ENCODE measurements at places on chromosomes 3 and 15.

GRCh38 chr3:27025718-27026117 is 343.5 kb downstream of the NEK10 start:
- no peak for DNase-seq

- DNase-seq, result no peak
Measured at GRCh38 chr3:194931347-194931746, 245.7 kb downstream of the FAM43A start.

- no peak for DNase-seq
Measured at GRCh38 chr3:58206406-58207011, 4.3 kb downstream of the DNASE1L3 start.

- DNase-seq, result no peak
Measured at GRCh38 chr3:46129588-46130272, 78.4 kb downstream of the CCR1 start.

DNA sequence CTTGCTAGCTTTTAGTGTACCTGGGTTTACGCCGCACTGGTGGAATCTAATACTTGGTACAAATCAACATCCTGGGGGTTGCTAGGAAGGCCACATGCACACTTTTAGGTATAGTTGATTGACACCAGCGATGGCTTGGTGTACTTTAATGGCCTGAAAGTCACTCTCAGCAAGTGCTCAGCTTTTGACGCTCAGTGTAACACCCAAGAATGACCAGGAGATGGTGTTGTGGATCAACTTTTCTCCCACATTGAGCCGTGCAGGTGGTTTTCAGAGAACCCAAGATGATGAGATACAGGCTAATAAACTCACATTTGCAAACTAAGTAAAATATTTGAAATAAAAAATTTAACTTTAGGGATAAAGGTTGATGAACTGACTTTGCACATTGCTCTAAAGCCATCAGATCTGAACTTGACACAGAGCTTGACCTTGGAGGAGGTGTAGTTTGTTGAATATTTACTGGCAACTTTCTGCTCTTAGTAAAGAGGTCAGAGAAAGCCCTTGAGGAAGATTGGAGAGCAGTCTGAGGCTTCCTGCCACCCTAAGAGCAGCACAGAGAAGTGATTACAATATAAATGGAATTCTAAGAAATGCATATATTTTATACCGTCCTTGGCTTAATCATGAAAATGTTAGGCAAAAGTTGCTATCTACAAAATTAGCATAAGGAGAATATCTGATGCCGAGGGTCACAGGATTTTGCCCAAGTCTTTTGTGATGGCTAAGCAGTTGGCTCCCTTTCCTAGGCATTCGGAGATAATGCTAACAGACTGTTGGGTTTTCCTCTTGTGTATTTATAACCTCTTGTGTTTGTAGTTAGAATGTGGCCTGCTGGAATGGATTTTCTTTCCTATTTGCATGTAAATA is 143.4 kb upstream of the RASGRP1 start:
- DNase-seq, result no peak

- DNase-seq, result no peak
Measured at GRCh38 chr3:12658593-12659058, 5.3 kb downstream of the RAF1 start.
